C1 segment of cervical spinal cord (tissue), 14 donors: ENCODE measurements at places on chromosomes 7 and 10.

GRCh38 chr7:47191876-47192291, 390.0 kb downstream of the TNS3 start:
- DNase-seq: no peak

- DNase-seq: no peak
Observed at GRCh38 chr7:103718482-103719061, 270.9 kb downstream of the RELN start.

GRCh38 chr10:44947371-44948152, 12.0 kb upstream of the RASSF4 start:
- DNase-seq: no peak

GRCh38 chr7:99006739-99007424, 128.6 kb downstream of the TRRAP start:
- no peak for DNase-seq

- no peak for DNase-seq
Observed at GRCh38 chr7:90994121-90994520, 270.1 kb upstream of the FZD1 start.

GRCh38 chr7:81790120-81790500, 20.3 kb upstream of the HGF start:
- no peak for DNase-seq

- DNase-seq: no peak
Observed at GRCh38 chr10:15821046-15821683, 39.1 kb downstream of the MINDY3 start.

DNA sequence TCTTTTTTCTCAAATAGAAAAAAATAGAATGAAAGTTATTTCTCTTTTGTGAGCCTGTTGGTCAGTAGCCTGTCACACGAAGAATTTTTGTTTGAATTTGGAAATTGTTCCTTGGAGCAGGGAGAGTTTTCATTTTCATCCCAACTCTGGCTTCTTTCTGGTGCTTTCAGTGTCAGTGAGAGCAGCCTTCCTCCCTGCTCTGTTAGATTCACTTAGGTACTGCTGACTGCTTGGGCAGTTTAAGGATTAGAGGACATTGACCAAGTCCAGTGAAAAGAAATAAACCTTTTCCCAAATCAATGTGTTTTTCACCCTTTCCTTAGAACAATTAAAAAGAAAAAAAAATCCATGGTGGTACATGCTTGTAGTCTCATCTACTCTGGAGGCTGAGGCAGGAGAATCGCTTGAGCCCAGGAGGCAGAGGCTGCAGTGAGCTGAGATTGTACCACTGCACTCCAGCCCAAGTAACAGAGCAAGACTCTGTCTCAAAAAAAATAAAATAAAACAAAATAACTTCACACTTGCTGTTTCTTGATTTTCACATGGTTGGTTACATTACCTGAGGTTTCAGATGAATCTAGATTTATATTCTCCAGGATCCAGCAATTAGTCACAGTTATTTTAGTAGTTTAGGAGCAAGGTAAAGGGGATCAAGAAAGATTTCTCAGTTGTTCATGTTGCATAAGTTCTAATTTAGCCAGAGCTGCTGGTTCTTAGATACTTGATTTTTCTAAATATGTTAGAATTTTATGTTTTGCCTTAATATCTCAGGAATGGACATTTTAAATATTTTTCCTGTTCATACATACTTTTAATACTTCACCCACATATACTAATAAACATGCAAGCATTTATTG, 63.1 kb downstream of the ZNRF2 start:
- no peak for DNase-seq

- no peak for DNase-seq
Observed at GRCh38 chr7:48551652-48552051, 372.7 kb upstream of the CDC14C start.

DNA sequence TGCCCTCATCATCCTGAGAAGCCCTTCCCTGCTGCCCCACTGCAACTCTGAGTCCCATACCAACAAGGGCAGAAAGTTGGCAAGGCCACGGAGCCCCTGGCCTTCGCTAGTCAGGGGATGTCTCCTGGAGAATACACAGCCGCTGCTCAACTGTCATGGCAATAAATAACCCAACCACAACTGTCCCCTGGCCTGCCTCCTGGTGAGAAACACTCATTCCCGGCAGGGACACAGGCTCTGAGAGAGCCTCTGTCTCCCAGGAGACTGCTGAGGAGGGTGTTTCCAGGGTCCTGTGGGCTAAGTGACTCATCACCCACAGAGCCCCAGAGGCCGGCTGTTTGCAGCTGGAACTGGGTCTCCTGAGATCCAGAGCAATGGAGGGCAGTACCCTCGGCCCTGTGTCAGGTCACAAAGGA, 354.1 kb downstream of the TNS3 start:
- no peak for DNase-seq

DNA sequence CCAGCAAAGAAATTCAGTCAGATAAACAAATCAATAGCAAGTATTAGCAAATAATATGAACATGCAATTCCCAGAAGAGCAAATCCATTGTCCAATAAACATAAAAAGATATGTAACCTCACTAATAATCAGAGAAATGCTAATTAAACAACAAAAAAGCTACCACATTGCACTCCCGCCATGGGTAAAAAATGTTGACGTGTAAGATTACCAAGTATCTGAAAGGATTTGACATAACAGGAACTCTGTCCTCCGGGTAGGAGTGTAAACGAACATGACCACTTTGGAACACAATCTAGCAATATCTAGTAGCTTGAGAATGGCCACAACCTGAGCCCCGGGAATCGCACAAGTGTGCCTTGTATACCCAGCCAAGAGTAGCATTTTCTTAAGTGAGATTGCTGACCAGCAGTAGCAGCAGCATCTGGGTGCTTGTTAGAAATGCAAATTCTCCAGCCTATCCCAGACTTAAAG, 31.6 kb downstream of the DYDC1 start:
- no peak for DNase-seq

DNA sequence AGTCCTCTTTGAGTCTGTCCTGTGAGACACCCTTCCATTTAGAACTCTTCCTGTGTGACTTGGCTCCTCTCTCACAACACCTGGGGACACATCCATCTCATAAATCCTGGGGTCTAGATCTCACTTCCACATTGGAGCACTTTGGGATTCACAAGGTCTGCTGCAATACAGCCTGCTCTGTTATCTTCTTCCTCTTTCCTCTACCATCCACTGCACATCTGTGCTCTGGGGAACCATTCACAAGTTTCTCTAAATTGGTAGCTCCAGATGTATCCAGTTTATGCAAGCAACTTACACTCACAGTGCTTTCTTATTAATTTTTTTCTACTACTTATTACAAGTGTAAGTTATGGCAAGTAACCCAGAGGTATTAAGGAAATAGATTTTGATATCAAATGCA, 5.5 kb upstream of the FIGNL1 start:
- no peak for DNase-seq

GRCh38 chr10:126904818-126905701, at the start of gene DOCK1:
TSS of gene DOCK1 (plus strand) at chr10:126905428. CDS start at chr10:126905518, 90 bp downstream.
- no peak for DNase-seq

DNA sequence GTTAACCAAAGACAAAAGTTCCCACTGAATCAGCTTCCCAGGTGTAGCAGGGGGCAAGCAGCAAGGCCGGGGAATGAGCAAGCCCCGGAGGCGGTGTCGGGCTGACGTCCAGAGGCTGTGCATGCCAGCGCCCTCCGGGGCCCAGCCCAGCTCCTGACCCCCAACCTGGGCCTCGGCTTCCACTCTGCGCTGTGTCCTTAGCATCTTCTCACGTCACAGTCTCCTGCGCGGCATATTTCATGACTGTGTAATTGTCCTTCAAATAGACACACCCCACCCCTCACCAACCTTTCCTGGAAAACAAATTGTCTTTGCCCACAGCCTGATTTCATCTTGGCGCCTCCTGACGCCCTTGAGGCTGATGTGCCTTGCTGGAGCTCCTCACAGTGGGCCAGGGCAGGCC, 133.5 kb downstream of the RGS10 start:
- no peak for DNase-seq

DNA sequence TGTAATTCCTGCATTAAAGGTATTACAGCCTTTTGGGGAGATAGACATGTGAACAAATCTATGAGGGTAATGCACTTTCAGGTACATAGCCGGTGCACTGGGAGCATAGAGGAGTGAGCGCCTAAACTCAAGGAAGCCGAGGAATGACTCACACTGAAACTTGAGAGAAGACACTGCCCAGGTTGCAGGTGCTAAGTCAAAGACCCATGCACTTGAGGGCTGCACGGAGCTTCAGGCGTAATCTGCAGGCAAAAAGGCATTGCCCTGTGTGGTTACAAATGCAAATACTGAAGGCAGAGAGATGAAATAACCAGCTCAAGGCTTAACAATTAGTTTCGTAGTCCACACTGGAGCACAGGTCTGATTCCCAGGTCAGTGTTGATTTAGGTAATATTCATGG, 51.0 kb upstream of the OSBPL3 start:
- DNase-seq: no peak

- DNase-seq: no peak
Observed at GRCh38 chr7:18570441-18570840, 74.9 kb downstream of the HDAC9 start.

GRCh38 chr10:70324951-70325781, 41.4 kb upstream of the NPFFR1 start:
- no peak for DNase-seq

DNA sequence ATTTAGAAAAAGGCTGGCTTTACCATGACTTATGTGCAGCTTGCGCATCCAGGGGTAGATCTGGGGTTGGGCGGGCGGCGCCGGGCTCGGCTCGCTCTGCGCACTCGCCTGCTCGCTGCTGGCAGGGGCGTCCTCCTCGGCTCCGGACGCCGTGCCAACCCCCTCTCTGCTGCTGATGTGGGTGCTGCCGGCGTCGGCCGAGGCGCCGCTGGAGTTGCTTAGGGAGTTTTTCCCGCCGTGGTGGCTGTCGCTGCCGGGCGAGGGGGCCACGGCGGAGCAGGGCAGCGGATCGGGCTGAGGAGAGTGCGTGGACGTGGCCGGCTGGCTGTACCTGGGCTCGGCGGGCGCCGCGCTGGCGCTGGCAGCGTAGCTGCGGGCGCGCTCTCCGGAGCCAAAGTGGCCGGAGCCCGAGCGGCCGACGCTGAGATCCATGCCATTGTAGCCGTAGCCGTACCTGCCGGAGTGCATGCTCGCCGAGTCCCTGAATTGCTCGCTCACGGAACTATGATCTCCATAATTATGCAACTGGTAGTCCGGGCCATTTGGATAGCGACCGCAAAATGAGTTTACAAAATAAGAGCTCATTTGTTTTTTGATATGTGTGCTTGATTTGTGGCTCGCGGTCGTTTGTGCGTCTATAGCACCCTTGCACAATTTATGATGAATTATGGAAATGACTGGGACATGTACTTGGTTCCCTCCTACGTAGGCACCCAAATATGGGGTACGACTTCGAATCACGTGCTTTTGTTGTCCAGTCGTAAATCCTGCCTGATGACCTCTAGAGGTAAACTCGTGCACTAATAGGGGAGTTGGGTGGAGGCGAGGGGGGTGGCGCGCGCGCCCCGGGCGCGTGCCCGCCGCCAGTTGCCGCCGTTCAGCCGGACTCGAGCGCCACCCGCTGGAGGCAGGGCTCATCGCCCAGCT, at the start of gene HOXA5:
HOXA5 (minus strand) TSS at position 659 of the 927 bp plus-strand sequence; CDS start at position 585, 74 bp downstream.
- peak; percentile 70 for DNase-seq

DNA sequence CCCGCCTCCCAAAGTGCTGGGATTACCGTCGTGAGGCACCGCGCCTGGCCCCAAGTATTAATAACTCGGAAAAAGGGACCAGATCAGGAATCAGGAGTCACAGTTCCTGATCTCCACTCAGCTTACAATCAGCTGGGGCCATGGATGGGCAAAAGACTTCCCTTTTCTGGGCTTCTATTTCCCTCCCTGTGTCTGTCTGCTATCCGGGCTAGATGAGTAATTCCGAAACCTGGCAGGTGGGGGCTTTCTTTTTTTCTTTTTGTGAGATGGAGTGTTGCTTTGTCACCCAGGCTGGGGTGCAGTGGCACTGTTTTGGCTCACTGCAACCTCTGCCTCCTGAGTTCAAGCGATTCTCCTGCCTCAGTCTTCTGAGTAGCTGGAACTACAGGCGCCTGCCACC, 11.6 kb downstream of the RPS24 start:
- DNase-seq: no peak
